Activated CD8-positive, alpha-beta memory T cell treated with anti-CD3 and anti-CD28 coated beads, Interleukin-2, amount 50 U/mL, for 48 hours (primary cell): ENCODE measurements at places on chromosomes 5 and 9.

- DNase-seq, result no peak
Measured at GRCh38 chr9:77276799-77277198, 99.5 kb downstream of the VPS13A start.

GRCh38 chr9:89623925-89624420 lies 19.2 kb downstream of the GADD45G start:
- no peak for DNase-seq

DNA sequence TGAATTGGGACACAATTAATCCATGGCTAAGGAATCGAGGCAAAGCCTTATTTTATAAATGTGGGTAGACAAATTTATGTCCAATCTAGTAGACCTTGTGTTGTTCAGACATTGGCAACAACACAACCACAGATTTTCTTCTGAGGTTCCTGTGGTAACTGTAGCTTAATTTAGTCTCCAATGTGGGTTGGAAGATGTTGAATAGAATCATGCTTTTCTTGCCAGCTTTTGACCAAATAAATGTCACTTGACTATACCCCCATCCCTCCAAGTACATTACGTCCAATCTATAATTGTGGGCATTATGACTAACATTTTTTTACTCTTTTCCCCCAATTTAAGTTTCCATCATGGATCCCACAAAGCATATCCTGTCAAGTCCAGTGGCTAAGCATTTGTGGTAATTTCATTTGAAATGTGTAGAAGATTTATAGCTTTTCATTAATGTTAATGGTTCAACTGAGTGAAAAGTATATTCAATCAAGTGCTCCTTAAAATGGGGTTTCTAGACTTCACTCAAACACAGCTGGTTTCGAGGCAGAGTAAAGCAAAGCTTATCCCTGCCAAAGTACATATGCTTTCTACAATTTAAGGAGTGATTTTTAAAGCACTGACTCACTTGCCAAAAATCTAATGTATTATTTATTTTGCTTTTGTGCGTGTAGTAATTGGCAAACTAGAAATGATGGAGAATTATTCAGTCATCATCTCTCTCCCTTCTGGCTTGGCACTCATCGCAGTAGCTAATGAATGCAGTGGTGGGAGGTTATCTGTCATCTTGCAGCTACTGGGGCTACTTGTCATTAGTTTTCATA lies 141.8 kb downstream of the FAM174A start:
- DNase-seq, result no peak

GRCh38 chr5:40559306-40559705 lies 120.4 kb upstream of the PTGER4 start:
- no peak for DNase-seq

DNA sequence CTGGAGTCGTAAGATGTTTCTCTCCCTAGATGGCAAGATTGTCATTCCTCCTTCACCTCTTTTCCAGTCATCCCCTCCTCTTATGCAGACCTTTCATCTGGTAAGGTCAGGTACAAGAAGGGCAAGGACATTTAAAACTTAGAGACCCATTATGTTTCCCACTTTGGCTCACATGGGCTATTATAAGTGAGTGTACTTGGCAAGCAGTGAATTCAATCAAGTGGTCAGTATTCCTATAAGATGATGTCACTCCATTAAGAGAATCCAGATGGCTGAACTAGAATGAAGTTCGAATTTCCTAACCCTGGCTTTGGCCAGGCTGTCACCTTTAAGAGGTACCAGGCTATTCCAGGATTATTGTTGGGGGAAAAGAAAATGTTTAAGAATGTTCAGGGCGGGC lies 32.2 kb downstream of the ZNF131 start:
- no peak for DNase-seq

- DNase-seq, result no peak
Measured at GRCh38 chr9:134694714-134695113, 53.1 kb downstream of the COL5A1 start.
